ENCODE measurements at places on chromosomes 16 and 17. TPM values are rescaled to one million over a fixed set of nuclear protein-coding genes. Genes with fewer than 3 reads are reported as not detected.

The KIF2B gene
- not detected for total RNA-seq

The SKAP1 gene
- 0.17 TPM for total RNA-seq

The HEATR9 gene
- not detected for total RNA-seq

The CLEC3A gene
- not detected for total RNA-seq

The RNF157 gene
- total RNA-seq, result 2.8 TPM

The PTRH2 gene
- total RNA-seq, result 34.3 TPM

The ZNF287 gene
- 4.3 TPM for total RNA-seq

The PERCC1 gene
- total RNA-seq, result not detected

The TIMP2 gene
- 94.7 TPM for total RNA-seq

The COX6A2 gene
- total RNA-seq, result not detected

The WFDC1 gene
- total RNA-seq, result not detected

DNA sequence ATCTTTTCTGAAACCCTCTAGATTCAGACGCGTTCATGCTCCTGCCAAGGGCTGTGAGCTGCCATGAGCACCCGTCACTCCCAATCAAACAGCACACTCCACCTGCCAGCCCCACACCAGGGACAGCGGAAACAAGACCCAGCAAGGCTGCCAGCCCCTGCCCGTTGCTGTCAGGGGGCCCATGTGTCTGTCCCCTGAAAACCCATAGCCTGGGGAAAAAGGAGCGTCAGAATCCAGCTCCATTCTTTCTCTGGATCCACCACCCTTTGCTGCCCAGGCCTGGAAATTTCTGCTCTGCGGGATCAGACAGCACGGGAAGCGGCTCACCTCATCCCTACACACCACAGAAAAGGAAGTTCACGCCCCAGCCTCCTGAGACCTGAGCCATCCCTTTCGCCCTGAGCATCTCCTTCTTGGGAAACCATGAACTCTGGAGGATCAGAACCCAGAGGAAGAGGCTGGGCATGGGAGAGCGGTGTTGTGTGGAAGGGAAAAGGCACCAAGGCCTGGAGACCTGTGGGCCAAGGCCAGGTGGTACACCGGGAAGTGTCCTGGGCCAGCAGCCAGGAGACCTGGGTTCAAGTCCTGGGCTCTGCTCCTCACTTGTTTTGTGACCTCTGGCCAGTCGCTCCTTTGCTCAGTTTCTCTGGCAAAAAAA, 51.5 kb upstream of the RCVRN start:
- DNase-seq, result no peak

- DNase-seq, result no peak
These were observed 230.3 kb downstream of the MAP2K4 start for GRCh38 chr17:12250973-12251372.

DNA sequence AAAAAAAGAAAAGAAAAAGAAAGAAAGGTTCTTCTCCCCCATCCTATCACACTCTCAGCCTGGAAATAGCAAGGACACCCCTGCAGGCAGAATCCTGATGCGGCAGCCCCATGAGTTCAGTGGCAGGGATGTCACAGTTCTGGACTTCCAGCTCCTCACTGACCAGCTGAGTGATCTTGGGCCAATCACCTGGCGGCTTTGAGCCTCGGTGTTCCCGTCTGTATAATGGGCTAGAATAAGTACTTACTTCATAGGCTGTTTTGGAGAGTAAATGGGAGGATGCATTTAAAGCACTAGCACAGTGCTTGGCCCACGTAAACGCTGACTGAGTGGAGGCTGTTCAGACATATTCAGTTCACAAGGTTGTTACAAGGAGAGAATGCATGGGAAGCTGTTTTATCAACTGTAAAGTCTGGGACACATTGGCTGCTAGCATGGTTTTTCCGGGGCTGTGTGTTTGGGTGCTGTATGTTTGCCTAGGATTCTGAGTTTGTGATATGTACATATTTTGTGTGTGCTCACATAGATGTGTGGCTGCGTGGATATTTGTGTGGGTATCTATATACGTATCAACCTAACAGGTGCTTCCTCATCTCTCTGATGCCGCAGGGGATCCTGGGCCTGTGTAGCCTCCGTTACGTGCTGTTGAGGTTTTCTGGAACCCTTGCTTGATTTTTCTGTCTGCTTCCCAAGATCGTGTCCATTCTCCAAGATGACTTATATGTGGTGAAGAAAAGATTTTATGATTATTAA, 3.4 kb downstream of the BHLHA9 start:
- no peak for DNase-seq

DNA sequence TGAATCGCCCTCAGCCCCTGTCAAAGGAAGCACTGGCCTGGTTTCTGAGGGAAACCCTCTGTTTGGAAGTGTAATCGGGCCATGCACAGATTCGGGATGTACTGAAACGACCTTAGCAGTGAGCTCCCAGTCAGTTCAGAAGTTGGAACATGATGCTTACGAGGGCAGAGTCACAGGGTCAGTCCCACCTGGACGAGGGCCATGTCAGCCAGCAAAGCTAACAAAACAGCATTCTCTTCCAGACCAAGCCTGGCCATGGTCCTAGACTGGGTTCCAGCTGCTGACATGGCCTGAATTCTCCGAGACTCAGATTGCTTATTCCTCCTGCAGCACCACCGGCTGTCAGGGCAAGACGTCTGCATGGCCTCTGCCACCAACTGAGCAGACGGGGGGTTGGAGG, 192.2 kb upstream of the WSCD1 start:
- no peak for DNase-seq

DNA sequence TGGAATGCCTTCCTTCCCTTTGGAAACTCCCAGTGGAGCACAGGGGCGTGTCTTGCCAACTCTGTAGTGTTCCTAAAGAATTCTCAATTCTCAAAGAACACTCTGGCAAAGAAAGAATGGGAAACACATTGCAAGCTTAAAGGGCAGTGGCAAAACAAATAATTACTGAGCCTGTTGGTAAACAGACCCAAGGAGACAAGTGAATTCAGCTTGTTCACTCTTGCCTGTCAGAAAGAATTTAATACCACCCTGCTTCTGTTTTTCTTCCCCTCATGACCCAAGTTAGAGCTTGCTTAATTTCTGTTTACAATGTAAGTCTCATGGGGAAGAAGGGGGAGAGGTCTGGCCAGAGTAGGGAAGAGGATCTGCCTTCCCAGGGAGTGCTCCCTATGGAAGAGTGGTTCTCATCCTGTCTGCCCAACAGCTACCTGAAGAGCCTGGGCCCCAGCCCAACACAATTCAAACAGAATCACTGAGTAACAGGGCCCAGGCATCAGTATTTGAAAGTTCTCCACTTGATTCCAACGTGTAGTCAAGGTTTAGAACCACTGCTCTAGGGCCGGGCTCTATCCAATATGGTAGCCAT, 386.0 kb downstream of the SLC39A11 start:
- no peak for DNase-seq

- DNase-seq, result peak; percentile 57
These were observed 2.9 kb downstream of the SLC16A3 start for GRCh38 chr17:82231562-82232321.

GRCh38 chr17:76013377-76013932, 12.8 kb downstream of the CDK3 start:
- DNase-seq, result no peak

GRCh38 chr16:78057803-78058564, 35.6 kb downstream of the CLEC3A start:
- no peak for DNase-seq

GRCh38 chr17:2372681-2373080, 28.2 kb downstream of the MNT start:
- DNase-seq, result no peak

GRCh38 chr17:34990921-34991365, 10.6 kb downstream of the LIG3 start:
- DNase-seq, result no peak

DNA sequence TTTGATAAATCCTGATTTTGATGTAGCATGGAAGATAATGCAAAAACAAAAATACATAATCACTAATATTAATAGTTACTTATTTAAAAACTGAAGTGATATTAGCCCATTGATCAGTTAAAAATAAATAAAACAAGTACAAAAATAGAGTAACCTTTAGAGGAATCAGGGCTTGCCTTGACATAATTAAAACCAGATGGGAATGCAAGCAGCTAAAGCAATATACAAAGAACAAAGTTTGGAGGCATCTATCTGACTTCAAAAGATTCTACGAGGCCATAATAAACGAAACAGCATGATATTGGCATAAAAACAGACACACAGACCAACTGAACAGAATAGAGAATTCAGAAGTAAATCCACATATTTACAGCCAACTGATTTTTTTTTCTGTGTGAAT, 15.0 kb upstream of the HEATR3 start:
- no peak for DNase-seq

DNA sequence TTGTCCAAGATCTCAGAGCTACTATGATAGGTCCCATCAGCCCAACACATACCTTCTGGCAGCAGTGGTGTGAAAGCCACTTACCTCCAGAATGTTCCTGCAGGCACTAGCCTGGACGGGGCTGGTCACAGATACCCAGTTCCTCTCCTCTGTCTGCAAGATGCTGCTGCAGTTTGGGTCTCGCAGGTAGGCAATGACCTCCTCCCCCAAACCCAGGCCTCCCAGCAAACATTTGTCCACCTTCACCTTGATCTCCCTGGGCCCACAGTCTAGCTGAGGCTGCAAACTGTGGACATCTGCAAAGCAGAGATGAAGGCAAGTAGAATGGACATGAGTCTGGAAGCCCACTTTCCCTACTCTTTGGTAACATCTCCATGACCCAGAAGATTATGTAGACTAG, 7.1 kb downstream of the GP2 start:
- DNase-seq, result no peak

DNA sequence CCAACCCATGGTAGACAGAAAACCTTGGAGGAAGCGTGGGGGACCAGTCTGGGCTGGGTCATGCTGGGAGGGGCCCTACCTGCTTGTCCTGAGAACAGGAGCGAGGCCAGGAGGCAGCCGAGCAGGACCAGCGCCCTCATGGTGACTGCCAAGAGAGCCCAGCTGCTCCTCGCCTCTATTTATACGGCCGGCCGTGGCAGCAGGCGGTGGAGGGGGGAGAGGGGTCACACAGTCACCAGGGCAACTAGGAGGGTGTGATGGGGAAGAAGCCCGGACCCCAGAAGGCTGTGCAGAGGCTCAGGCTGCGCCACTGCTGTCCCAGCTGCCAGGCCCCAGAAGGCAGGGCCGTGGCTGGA, at the start of gene SRL:
SRL (minus strand) TSS at position 153 of the 356 bp plus-strand sequence; CDS start at position 140, 13 bp downstream.
- DNase-seq, result no peak

GRCh38 chr17:38425744-38426143, 2.5 kb upstream of the ARHGAP23 start:
- no peak for DNase-seq

- DNase-seq, result no peak
These were observed 150.3 kb upstream of the AXIN2 start for GRCh38 chr17:65711671-65712276.

DNA sequence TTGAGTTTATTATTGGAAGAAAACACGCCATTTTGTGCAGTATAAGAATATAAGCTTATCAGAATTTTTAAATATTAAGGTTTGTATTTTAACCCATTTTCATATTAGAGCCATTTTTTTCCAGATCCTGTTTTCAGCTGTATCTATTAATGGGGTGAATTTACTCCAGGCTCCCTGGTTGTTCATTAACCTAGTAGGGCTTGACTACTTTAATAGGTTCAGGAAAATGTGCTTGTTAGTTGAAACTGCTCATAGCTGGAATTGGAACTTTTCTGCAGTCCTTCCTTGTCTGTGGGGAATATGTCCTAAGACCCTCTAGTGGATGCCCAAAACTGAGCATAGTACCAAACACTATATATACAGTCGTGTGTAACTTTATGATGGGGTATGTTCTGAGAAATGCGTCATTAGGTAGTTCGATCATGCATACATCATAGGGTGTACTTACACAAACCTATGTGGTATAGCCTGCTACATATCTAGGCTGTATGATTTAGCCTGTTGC, 28.0 kb downstream of the NFAT5 start:
- no peak for DNase-seq

GRCh38 chr16:82535262-82535661, 91.5 kb upstream of the CDH13 start:
- DNase-seq, result no peak

DNA sequence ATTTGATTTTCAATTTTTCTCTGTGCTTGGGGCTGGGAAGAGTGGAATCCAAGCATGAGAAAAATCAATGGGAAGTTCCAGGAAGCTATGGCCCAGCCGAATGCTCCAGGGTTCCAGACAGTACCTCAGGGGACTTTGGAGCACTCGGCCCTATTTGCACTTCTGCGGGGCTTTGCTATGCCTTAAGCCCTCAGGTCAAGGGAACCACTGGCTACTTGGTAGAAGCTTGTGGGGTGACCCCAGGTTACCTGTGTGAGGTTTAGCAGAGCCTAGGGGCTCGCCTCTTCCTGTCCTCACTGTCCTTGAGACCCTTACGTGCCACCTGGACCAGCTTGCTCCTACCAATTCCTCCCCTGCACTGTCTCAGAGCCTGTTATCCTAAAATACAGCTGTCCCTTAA, 121.3 kb downstream of the MGAT5B start:
- DNase-seq, result no peak

DNA sequence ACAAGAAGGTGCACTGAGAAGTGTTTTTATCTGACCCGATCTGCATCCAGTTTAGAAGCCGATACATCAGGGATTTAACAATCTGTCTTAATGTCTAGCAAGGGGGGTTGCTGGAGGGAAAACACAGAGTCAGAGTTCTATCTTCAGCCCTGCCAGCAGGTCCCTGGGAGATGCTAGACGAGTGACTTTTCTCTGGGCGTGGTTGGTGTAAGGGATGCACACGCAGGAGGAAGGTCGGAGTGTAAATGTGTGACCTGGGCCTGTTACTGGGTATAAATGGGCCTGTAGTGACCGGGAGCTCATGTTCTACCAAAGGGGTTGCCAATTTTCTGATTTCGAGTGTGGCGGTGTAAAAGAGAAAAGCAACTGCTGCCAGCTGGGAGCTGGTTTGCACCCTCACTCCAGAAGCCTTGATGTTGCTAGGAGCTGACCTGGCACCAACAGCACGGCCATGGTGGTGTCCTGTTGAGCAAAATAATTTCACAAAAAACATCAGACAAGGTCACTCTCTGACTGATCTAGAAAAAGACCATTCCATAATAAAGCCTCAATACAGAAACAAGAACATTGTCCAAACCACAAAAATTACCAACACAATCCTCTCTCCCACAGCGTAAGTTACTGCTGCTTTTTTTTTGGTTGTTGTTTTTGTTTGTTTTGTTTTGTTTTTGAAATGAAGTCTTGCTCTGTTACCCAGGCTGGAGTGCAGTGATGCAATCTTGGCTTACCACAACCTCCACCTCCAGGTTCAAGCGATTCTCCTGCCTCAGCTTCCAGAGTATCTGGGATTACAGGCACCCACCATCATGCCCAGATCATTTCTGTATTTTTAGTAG, 1.3 kb upstream of the KCTD13 start:
- DNase-seq, result peak; percentile 25

GRCh38 chr17:55549140-55549539, 37.9 kb upstream of the SMIM36 start:
- peak; percentile 59 for DNase-seq

Measured in LHCN-M2 (cell line).